Stimulated activated effector memory CD8-positive, alpha-beta T cell treated with anti-CD3 and anti-CD28 coated beads, Interleukin-12 subunit alpha, Interleukin-12 subunit beta, amount 100 ng/mL, for 72 hours (primary cell): ENCODE measurements at places on chromosomes 6 and 20.
A peak's percentile ranks its signal among the peaks of the same experiment; 100 is the strongest.

GRCh38 chr6:120279466-120280167 is 930.1 kb upstream of the MAN1A1 start:
- no peak for DNase-seq

DNA sequence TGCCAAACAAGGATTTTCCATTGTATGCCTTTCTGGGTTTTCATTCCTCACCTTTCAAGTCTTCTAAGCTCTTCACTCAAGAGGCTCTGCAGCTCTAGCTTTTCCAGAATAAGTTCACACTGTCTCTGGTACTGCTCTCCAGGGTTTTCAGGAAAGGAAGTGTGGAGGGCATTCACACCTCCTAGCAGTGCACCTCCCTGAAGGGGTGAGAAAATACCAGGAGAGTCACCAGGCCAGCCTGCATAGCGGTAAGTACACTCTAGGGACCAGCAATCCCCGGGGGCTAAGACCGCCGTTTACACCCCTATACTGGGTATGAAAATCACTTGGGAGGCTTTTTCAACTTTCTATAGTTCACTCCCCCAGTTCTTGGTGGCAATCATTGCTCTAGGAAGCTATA is 67.9 kb upstream of the ASF1A start:
- DNase-seq: no peak

DNA sequence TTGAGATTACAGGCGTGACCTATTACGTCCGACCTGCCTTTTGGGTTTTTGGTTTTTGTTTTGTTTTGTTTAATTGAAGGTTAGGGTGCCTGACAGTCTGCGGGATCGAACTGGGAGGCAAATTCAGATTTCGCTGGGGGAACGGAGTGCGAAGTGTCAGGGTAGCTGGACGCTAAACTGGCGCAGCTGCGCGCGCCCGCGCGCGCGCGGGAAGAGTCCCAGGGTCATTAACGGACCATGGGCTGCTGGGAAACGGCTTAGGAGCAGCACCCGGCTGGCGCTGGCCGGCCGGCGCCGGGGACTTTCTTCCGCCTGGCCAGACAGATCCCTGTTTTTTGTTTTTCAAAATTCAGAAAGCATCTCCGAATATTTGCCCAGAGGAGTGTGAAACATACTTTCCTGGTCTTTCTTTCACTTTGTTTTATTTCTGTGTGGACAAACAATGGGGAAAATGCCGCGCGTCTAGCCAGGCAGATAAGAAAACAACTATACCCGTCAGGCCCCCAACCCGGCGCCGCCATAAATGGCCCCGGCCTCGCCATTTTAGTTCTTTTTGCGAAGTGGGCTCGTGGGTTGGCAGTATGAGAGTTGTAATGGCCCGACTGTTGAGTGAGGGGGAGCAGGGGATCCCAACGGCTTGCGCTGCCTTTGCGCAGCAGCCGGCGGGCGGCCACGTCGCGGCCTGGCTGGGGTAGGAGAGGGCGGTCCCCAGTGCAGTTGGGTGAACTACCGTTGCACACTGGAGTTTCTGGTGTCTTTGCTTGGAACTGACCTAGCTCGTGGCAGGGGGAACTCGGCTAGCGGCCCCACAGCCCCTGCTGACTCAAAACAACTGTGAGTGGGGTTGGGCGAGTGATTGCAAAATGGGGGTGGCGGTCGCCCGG is 7.1 kb downstream of the HSPA1B start:
- peak; percentile 69 for DNase-seq

DNA sequence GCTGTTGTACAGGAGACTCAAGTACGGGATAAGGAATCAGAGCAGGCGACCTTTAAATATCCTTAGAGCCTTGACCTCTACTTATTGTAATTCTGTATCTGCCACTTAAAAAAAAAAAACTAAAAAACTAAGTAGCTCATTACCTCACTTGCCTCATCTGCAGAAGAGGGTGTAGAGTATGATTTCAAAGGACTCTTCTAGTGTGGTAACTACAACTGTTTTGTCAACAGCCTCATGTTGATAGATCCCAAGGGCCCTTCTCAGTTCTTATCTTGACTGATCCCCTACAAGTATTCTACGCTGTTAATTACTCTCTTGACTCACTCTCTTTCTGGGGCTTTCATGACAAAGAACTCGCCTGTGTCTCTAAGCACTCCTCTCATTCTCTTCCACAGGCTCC is 16.7 kb upstream of the PDYN start:
- no peak for DNase-seq

- no peak for DNase-seq
These were observed 15.0 kb upstream of the CCN6 start for GRCh38 chr6:112038756-112039430.

DNA sequence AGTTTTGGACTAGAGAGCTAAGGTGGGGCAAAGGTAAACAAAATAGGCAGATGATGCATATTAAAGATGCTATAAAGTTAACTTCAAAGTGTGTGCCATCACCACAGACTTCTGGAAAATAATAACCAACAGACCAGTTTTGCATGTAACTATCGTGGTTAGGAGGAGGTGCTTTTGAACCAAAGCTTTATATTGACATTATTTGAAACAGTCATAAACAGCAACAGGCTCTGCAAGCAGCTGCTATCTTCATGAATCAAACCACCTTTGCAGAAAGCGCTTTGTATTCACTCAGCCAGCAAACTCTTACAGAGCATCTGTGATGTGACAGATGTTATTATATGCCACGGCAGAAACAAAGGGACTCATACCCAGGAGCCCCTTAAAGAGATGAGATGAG is 81.9 kb downstream of the CRYBG1 start:
- DNase-seq: no peak

DNA sequence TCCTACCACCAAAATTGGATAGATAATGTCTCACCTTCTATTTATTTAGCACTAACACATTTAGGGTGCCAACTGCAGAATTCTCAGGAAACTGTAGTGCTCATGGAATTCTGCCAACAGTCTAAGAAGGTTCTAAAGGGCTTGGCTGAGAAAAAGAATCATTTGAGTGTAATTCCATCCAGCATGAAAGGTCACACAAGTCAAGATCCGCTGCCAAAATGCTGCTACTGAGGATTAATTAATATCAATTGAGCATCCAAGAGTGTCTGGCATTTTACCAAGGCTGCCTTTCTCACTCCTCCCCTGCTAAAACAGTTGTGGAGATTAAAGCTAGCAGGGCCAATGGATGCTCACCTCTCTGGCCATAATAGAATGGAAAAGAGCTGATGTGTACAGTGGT is 112.7 kb downstream of the FHL5 start:
- no peak for DNase-seq

- DNase-seq: no peak
These were observed 7.0 kb upstream of the DACT2 start for GRCh38 chr6:168326294-168327261.

DNA sequence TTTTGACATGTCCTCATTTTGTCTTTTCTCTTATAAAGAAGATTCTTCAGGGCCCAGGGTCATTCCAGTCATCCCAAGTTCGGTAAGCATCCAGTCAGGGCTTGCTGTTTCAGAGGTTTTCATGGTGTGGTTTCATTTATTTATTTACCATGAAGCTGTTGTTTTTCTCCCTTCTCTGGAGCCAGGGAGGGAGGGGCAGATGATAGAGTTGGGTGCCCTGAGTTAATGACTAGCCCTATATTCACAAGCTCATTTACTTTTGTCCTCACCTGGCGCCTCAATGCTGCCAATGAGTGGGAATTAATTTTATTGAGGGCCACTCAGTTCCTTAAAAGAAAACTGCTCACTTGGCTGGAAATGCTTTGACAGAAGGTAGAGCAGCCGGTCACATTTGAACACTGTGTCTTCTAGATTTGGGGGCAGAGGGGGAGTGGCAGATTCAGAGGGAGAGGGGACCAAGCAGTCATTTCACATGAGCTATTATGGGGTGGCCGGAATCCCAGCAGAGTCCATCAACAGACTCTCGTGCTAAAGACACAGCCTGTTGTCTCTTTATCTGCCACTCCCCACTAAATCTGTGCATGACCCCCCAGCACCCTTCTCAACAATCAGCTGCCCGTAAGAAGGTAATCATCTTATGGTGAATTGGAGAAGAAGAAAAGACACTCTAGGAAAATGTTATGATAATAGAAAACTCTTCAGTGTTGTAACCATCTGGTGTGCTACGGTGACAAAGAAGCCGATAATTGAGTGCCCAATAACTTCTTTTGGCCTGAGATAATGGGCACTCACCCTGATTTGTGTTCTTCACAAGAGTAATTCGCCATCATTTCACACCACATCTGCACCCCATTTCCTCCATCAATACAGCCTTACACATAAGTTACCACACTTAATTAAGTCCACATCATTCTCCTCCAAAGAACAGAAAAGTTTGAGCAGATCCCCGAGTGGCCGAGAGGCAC is 573.5 kb upstream of the JAG1 start:
- DNase-seq: no peak

DNA sequence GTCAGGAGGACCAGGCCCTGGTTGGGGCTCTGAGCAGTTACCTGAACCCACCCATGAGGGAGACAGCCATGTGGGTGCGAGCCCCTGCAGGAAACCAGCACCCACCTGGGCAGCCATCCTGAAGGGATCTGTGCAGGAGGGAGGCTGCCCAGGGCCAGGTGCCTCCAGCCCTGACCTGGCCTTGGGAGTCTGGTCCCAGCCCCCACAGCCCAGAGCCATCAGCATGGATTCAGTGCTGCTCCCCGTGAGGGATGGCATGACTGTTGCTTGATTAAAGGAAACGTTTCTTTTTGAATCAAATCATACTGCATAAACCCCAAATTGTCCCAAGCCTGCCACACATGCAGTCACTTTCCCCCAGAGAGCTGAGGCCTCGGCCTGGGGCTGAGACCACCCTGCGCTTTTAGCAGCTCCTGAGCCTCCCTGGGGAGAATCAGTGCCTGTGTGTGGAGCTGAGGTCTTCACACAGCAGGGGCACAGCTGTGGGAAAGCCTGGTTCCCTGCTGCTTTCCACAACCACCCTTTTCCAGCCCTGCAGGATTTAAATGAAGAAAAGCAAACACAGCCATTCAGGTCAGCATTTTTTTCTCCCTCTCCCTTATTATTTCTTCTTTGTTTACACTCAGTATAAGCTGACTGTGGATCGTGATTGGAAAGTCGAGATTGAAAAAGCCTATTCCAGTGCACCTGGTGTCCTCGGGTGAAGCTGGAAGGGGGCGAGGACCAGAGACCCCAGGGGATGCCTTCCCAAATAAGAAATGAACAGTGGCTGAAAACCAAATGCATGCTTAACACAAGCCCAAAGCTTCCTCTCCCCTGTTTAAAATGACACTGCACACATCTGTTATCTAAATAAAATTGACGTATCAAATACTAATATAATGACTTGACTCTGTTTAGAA is 283.9 kb downstream of the SMOC2 start:
- DNase-seq: no peak

GRCh38 chr6:2952557-2953095 is 18.7 kb downstream of the SERPINB6 start:
- DNase-seq: peak; percentile 45

- no peak for DNase-seq
These were observed 33.5 kb downstream of the PLG start for GRCh38 chr6:160735523-160735922.

DNA sequence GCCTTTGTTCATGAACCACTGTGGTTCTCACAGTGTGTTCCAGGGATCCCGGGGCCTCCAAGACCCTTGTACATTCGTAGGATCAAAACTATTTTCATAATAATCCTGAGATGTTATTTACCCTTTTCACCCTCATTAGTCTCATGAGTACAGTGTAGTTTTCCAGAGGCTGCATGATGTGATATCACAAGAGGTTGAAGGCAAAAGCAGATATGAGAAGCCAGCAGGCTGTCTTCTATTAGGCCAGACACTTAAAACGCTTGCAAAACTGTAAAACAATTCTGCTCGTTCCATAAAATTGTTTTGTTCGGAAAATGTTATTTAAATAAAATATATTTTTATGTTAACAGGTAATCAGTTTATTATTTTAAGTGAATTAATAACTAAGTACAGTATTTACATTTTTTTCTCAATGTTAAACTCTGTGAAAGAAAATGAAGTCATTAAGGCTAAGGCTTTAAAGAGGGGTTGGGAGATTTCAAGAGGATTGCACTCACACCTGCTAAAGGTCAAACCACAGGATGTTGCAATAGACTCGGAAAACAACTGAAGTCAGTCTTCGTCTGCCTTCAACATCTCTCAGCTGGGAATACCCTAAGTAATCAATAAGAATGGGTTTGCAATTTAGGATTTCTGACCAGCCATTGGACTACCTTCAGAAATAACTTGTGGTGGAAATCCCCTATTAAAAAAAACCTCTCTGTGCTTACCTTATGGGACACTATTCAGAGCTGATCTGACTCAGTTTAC is 474.2 kb downstream of the KIF16B start:
- DNase-seq: no peak

GRCh38 chr6:169490830-169491229 is 211.0 kb downstream of the WDR27 start:
- DNase-seq: no peak

GRCh38 chr6:130377371-130377770 is 11.6 kb downstream of the TMEM200A start:
- no peak for DNase-seq

DNA sequence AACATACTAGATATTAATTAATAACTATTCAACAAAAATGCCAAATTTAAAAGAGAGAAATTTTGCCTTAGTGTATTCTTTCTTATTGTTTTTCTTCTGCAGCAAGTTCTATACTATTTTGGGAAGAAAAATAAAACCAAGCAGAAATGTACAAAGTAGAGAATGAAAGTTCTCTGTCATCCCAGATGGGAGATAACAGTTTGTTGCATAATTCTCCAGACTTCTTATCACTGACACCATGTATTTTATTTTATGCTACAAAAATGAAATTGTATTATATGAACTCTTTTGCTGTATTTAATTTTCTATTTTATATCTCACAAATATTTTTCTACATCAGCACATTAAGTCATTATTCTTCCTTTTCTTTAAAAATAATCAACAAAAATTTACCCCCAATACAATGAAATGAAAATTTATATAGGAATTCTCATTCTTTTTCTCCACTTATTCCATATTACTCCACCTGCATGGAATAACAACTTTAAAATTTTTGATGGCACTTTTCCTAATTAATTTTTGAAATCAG is 18.2 kb downstream of the TMEM244 start:
- no peak for DNase-seq

DNA sequence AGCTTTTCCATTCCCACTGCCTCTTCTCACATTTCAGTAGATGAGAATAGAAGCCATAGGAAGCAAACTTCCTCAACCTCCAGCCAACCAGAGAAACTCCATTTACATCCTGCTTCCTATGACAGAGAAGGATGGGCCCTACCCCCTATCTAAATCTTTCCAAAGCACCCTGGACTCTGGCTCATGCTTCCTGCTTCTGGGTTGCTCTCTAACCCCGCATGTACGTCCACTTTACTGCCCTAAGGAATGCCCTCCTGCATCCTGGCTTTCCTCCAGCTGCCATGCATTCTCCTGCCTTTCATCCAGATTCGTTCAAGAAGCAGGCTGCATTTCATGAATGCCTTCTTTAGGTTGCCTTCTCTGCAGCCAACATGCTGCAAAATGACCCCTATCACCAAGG is 91.9 kb downstream of the FAM217A start:
- DNase-seq: no peak

DNA sequence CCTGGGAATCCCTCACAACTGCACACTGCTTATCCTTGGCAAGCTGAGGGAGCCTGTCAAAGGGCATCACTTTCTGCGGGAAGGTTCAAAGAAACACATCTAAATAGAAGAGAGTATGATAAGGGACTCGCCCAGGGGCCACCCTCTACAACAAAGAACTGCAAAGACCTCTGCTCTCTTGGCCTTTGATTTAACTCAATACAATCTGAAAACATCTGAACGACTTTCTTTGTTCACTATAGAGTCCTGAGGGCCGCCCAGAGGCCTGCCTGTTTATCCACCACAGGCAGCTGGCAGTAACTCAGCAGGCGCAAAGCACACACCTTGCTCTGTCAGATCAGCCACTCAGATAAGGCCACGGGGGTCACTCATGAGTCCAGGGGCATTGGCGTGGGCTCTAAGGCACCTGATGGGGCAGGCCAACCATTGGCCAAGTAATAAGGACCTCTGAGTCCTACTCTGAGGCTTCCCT is 139.3 kb downstream of the UNC5CL start:
- no peak for DNase-seq
